ENCODE measurements at places on chromosomes 11 and 22.

GRCh38 chr11:27313157-27313821, 49.7 kb downstream of the CCDC34 start:
- no peak for DNase-seq

DNA sequence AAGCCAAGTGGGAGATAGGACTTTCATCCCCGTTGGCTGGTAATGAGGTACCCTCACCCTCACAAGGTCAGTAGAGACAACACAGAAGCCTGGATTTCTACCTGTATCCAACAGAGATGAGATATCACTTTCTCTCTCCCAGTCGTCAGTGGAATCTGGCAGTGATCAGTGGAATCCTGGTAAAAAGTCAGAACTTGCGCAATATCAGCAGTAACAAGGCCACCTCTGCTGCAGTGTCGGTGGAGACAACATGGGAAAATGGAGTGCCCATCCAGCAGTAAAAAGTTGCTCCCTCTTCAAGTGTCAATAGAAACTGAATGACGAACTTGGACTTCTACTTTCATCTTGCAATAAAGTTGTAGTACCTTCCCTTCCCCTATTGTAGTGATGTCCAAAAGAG, 615.9 kb downstream of the ETS1 start:
- no peak for DNase-seq

- no peak for DNase-seq
Measured at GRCh38 chr11:40170078-40170477, 1289.4 kb downstream of the LRRC4C start.

DNA sequence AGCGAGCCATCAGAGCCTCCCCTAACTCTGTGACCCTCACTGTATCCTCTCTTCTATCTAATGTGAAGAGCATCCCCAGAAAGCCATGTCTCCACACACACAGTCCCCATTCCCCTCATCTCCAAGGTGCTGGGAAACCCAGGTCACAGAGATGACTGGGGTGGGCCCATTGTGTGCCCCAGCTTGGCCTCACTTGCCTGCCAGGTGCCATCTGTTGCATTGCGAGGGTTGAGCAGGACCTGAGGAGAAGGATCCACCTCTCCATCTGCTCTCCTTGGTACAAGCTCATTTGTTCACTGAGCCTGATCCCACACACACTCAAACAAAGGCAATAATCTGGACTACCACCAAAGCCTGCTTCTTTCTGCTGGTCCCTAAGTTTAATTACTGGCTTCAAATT, 118.8 kb downstream of the SPATA19 start:
- no peak for DNase-seq

GRCh38 chr11:6611092-6611962, 689 bp downstream of the TAF10 start:
- no peak for DNase-seq

DNA sequence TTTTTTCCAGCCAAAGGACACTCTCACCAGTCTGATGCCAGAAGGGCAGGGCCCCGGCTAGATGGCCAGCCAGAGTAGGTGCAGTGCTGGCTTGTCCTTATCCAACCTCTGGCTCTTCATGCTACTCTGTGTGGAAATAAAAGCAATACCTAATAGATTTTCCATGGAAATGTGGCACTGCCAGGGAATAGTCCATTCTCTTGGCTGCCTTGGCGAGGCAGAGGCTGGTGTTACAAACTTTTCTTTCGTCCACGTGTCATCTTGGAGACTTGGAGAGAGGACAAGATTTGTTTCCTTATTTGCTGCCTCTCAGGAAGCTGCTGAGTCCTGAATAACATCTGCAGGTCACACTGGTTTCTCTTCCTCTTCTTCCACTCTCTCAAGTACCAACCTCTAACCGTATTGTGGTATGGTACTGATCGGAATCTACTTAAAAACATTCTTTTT, 17.2 kb upstream of the C1QTNF4 start:
- DNase-seq = no peak

All from DMS79 (cell line).